ENCODE measurements at places on chromosomes 5 and 9.

GRCh38 chr9:6443661-6444060, 30.7 kb downstream of the UHRF2 start:
- DNase-seq, result no peak

- DNase-seq, result no peak
Observed at GRCh38 chr5:18985171-18985758, 1002.7 kb downstream of the CDH18 start.

GRCh38 chr5:98301547-98301946, 471.9 kb upstream of the RGMB start:
- no peak for DNase-seq

- DNase-seq, result no peak
Observed at GRCh38 chr9:68706363-68707201, 1.5 kb downstream of the PIP5K1B start.

- DNase-seq, result no peak
Observed at GRCh38 chr9:125189011-125189360, 617 bp downstream of the PPP6C start.

DNA sequence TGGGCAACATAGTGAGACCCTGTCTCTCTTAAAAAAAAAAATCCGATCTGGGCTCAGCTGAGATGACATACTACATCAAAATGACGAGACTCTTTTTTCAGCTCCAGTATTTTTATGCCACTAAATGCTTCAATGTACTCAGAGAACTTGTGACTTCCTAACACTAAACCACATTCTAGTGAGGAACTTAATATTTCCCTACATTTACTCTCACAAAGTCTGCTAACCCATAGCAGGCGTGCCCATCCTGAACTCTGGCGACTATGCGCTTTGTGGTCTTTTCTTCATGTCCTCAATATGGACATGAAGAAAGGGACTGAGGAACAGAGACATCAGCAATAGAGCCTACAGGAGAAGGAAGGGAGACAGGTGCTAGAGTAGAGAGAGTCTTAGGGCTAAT, 41.3 kb downstream of the ITK start:
- no peak for DNase-seq

DNA sequence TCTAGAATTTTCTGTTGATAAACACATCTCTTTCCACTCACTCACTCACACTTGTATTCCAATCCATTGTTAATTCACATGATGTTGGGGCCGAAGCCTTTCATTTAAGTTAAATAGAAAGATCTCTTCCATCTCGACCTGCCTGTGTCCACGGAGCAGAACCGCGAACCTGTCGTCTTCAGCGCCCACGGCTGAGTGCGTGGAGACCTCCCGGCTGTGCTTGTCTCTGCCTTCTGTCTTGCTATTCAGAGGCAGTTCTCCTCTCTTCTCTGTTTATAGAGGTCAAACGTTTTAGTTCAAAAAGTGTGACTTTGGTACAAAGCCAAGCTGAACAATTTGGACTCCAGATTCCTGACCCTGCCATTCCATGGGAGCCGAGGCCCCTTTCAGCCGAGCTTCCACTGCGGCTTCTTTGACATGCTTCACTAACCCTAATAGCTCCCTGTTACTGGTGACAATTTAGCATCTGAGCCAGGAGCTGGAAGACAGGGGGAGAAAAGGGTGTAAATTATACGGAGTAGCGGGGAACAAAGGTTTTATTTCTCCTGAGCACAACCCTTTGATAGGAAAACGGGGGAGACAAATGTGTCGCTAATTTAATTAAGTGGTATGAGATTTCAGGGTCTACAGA, 314.4 kb upstream of the IRX4 start:
- DNase-seq, result no peak

- no peak for DNase-seq
Observed at GRCh38 chr5:112787261-112787660, 49.6 kb downstream of the APC start.

DNA sequence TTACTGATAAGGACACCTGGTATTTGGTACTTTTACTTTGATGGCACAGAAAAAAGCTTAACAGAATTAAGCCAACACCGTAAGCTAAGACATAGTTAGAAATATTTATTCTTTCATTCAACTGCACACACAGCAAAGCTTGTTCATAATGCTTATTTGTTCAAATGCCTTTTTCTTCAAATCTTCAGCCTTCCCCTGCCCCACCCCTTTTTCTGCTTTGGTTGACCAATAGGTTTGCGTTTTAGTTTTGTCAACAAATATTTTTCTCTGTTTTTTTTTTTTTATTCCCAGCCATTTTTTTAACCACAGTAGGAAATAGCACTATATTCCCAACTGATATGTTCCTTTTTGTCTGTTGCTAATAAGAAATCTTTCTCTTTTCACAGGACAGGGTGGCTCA, 4.9 kb upstream of the RICTOR start:
- no peak for DNase-seq

- DNase-seq, result no peak
Observed at GRCh38 chr5:115831163-115831768, 10.1 kb downstream of the ATG12 start.

DNA sequence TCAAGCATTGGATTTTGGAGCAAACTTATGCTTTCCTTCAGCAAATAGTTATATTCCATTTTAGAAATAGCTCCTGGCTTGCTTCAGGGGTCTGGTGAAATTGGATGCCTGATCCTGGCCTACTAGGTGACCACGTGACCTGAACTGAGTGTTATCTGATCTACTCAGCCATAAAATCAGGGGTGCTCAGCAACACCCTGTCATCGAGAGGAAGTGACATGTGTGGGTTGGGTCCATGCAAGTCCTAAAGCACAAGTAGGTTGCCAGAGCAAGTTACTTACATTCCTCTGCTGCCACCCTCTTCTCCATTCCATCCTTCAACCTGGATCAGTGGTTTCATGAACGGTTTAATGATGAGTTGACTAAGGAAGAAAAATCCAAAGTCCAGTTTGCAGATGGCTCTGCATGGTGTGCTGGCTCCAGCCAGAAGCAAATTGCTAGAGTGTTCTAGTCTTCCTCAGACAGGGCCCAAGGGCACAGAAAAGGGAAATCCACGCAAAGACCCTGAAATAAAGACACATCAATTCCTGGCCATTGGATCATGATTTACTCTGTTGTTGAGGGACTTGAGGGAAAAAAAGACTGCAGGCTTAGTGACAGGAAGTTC, 2.8 kb upstream of the FAM193B start:
- no peak for DNase-seq

- no peak for DNase-seq
Observed at GRCh38 chr9:128706671-128707381, 4.5 kb downstream of the PKN3 start.

DNA sequence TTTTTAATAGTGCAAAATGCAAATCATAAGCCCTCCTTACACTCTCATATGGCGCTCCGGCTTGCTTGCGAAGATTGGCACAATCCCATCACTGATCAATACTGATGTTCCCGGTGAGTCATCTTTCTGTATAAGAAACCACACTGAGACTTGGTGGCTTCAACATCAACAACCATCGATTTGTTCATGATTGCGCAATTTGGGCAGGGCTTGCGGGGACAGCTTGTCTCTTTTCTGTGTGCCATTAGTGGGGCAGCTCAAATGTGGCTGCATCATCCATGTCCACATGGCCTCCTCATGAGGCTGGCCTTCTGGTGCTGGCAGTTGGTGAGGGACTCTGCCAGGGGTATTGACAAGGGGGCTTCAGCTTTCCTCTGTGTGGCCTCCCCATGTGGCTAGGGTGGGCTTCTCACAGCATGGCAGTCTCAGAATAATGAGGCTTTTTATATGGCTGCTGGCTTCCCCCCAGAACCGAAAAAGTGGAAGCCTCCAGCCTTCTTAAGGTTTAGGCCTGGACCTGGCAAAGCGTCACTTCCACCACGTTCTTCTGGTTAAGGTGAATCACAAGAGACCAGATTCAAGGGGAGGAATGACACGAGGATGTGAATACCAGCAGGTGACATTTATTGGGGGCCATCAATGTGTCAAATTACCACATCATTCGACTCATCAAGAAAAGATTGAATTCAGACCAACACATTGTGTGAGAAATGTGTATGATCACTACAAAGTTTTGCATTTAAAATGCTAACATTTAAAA, 79.5 kb upstream of the NFIL3 start:
- no peak for DNase-seq

DNA sequence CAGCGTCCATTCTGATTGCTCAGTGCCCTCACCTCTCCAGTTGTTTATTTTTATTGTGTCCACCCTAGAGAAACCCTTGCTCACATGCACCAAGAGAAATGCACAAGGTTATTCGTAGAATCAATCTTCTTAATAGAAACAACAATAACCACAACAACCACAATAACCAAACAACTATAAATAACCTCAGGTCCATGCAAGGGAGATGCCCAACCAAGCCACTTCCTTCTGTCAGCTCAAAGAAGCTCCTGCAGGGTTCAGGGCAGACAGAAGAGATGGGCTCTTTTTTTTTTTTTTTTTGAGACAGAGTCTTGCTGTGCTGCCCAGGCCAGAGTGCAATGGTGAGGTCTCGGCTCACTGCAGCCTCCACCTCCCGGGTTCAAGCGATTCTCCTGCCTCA, 14.9 kb upstream of the TCOF1 start:
- no peak for DNase-seq

DNA sequence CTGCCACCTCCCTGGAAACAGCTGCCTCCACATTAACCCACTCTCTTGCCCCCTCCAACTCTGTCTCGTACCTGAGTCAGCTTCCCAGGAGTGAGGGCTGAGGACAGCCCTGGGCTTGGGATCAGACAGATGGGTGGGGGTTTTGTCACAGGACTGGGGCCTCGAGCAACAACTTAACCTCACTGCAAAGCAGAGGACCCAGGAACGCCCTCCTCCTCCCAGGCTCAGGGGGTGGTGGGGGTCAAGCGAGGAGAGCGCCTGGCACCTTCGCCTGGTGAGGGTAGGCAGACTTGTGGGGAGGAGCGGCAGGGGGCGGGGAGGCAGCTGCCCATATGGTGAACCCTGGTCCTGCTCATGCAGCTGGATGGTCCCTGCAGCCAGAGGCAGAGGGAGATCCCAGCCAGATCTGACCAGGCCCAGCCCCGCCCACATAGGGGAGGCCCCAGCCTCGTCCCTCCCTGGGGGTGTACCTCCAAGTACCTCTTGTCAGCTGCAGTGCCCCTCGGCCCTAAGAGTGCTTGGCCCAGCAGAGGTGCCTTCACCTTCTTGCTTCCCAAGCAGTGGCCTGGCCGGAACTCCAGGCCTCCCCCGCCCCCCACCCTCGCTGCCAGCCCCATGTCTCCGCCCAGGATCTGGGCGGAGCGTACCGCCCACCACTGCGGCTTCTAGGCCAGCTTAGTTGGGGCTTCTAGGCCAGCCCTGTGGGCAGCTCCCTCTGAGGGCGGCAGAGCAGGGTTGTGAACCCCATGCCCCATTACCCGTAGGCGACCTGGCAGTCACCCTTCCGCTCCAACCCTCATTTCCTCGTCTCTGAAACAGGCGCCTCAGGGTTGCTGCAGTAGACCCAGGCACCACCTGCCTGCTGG, at the start of gene SARDH:
TSS of gene SARDH (minus strand) at position 579 of the 866 bp plus-strand sequence. CDS start 4,179 bp downstream, outside the sequence.
- DNase-seq, result no peak

GRCh38 chr9:6819112-6819511, 61.3 kb downstream of the KDM4C start:
- DNase-seq, result no peak

DNA sequence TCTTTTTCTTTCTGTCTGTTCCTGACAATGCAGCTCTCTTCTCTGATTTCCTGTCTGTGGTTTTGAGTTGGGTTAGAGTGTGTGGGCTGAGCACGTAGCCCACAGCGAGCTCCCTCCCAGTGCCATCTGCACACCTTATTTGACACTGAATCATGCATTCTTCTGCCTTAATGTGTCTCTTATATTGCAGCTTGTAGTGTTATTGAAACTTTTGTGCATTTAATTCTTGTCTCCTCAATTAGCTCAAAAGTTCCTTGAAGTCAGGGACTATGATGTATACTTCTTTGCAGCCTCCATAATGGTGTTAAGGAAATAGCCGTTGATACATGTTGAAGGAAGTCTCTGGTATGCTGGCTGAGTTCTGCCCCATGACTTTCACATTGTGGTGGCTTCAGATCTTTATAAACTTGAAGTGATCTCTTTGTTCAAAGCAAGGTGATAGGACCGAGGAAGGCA, 576.2 kb upstream of the CLINT1 start:
- no peak for DNase-seq

DNA sequence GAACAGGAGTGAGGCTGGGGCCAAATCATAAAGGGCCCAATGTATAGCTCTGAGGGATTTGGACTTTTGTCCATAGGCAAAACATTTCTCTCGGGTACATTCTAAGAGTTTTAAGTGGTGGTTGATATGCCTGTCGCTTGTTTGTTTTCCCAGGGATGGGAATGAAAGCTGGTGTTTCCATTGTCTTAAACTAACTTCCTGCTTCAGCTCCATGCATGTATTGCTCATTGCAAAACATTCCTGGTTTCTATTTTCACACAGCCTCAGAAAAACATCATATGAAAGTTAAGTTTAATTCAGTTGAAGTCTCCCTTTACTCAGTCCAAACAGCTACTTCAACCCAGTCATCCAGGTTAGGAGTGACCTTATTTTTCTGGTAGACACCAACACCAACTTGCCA, 235.0 kb downstream of the ACTL7B start:
- no peak for DNase-seq

DNA sequence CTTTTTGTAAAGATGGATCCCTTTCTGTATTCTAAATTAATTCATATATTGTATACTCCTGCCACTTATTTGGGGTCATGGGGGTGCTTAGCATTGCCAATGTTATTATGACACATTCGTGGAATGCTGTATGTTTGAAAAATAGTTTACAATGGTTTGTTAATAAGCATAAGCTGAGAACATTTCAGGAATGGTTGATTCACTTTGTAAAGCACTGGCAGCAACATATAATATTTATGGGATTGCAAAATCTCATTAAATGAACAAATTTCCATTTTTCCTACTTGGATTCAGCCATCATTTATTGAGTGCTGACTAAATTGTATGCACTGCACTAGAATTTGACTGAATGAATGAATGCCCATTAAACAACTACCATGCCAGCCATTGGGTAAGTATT, 215.2 kb upstream of the KLF4 start:
- no peak for DNase-seq

GRCh38 chr9:126851286-126851880, 9.1 kb upstream of the ZBTB34 start:
- DNase-seq, result no peak

DNA sequence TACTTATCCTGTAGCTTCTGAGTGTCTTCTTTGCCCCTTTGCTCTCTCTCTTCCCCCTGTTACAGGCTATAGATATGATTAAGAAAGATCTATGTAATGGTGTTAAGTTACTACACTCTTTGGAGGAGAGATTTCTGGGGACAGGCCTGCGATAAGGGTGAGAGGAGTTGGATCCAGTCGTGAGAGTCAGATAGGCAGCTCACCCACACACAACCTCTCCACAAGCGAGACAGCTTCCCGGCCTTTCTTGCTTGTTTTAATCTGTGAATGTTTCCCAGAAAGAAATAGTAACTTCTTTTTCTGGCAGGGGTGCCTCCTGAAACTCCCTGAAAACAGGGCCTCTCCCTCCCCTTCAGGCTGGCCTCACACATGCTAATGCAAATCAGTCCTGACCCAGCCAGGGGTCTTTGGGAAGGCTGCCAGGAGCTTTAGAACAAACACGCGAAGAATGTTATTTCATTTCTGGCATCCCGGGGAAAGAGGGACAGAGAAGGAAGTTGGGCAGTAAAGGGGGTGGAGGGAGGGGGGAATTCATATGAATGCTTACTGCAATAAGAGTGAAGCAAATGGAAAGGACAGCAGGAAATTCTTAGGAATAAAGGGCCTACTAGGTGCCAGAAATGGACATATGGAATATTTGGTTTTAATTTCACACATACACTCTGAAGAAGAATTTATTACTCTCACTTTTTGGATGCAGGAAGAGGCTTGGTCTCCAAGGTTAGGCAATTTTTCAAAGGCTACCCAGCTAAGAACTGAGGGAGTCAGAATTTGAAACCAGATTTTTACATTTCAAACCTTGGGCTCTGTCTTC, 215.8 kb upstream of the TRIM32 start:
- DNase-seq, result no peak

- DNase-seq, result no peak
Observed at GRCh38 chr5:76960004-76960625, 7.3 kb downstream of the CRHBP start.

Data from stimulated activated CD4-positive, alpha-beta T cell treated with anti-CD3 and anti-CD28 coated beads, Interleukin-1b, Interleukin-23, amount 100 ng/mL, for 1 hour (primary cell).